ENCODE measurements at places on chromosomes 12 and 14.

DNA sequence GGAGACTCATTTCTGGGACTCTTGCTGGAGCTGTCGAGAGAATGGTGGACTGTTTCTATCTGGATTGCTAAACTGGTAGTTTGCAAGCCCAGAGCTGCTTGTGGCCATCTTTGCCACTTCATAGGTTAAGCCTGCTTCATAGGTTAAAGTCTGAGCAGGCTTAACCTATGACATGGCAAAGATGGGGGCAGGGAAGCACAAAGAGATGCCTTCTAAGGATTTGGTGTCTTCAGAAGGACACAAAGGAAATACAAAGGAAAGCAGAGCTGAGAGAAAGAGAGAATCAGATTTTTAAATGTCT is 78.4 kb upstream of the MAX start:
- no peak for DNase-seq

DNA sequence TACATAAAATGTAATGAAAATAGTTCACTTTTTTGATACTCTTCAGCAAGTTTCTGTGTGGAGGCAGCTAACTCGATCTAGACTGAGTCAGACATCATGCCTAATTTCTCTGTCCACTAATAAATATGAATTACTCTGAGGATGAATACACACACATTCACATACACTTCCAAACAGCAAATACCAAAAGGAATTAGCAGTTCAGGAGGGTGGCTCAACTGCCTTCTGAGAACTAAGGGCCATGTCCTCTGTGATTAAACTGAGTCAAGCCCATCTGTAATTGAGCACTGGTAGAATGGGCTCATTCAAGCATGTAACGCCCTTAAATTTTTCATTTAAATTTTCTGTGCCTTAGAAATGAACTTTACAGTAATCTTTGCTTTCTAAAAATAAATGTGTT is 242.5 kb downstream of the AKAP6 start:
- no peak for DNase-seq

DNA sequence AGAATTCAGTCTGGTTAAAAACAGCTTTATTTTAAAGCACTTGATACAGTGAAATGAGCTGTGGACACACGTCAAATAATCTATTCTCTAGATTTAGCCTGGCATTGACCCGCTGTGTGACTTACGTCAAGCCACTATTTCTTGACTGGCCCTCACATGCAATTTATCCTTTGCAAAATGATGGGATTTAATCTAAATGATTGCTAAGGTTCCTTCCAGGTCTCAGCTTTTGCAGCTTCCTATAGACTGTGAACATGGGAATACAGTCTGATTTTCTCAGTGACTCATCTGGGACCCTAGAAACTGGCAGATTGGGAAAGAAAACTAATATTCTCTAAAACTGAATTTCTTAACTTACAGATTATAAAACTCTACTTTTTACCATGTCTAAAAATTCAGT is 409.1 kb downstream of the RAD51B start:
- DNase-seq: no peak

- no peak for DNase-seq
These were observed 29.2 kb downstream of the GNS start for GRCh38 chr12:64729909-64730587.

DNA sequence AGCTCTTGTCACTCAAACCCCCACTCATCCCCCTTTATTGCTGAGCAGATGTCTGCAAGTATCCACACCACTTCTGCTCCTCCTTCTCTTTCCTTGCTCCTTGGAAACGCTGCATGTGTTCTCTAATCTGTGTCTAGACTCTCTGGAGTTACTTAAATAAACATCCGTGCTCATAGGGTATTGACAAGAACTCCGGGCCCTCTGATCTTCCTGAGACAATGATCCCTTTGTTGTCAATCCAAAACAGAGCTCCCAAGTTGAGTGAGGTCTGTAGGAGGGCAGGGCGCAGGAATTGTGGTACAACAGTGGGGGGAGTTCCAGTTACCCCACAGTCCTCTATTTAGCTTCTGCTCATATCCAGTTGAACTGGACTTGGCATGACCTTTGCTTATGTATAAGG is 489.0 kb downstream of the SNAPC1 start:
- no peak for DNase-seq

- no peak for DNase-seq
These were observed 190.4 kb downstream of the SLC25A21 start for GRCh38 chr14:36981832-36982529.

DNA sequence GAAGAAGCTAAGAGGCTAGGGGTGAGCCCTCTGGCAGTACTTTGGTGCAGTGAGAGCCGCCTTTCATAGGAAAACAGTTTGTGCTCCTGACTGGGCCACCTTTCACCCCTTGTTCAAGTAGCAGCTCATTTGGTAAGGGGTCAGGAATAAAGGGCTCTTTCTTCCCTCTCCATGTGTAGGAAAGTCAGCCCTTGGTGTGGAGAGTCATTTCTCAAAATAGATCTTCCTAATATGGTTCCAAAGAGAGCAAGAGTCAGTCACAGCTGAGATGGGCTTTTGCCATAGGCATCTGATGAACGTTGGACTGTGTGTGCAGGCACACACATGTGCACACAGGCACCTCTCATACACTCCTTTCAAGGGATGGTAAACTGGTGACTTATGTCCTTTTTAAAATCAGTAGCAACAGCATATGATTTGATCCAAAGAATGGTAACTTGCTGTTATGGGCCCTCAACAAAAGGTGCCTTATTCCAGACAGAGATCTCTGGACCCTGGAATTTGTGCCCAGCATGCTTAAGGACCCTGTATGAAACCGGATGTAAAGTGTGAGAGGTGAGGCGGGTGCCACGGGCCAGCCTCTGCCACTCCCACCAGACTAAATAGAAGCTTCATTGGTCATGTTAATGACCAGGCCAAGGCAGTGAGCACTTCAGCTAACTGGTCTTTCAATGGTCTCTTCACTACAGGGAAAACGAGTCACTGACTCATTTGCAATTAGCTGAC is 16.7 kb upstream of the RIC8B start:
- no peak for DNase-seq

DNA sequence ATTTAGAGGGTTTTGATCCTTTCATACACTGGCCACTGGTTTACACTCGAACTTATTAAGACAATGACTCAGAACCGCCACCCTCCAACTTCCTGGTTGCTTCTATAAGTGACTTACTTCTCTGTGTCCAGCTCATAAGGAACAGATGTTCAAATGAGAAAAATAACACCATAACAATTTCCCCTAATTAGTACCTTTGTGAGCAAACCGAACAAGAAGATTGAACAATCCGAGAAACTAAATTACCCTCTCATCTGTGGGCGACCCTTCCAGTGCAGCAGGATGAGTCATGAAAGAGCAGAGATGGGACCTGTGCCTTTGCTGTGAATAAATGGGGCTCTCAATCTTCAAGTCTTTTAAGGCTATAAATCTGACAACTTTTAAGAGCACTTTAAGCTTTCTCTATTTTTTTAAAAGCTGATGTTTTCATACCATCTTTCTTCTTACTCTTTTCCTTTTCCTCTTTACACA is 146.8 kb upstream of the RASSF8 start:
- no peak for DNase-seq

DNA sequence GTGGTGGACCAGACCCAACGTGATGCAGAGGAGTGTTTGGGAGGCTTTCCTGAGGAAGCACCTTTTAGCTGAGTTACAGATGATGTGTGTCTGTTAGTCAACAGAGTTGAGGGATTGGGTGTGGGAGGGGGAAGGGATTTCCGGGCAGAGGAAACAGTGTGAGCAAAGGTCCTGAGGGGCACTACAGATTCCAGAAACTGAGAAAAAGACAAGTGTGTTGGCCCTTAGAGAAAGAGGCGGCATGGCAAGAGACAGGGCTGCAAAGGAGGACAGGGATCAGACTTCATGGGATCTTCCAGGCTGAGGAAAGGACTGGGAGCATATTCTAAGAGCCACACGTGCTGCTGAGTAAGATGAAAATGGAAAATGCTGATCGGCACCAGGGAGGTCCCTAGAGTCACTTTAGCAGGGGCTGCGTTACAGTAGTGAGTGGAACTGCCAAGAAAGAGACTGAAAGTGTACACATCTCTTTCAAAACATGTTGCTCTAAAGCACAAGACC is 9.4 kb upstream of the RPS6KL1 start:
- DNase-seq: no peak

DNA sequence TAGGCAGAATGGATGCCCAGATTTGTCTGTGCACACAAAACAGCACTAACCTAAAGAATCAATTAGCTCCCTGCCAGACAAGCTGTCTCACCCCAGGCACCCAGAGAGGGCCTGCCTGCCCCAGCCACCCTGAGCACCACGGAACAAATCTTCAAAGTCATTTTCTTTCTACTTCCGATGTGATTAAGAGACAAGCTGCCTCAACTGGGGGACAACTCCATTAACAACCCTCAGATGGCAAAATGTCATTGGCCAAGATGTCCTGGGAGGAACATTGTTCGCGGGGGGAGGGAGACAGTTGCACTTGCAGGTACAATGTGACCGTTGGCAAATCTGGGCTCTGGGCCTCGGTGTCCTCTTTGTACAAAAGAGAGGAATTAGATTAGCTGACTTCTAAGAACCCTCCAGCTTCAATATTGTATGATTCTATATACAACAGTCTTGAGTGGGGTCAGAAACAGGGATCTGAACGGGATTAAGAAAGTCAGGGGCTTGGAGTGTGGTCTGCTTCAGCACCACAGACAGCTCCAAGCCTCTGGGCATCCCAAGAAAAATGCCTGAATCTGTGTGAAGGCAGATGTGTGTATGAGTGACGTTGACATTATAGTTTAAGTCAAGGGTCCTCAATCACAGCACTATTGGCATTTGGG is 42.8 kb upstream of the CMKLR1 start:
- no peak for DNase-seq

- DNase-seq: no peak
These were observed 54.9 kb upstream of the DIO3 start for GRCh38 chr14:101506211-101506925.

DNA sequence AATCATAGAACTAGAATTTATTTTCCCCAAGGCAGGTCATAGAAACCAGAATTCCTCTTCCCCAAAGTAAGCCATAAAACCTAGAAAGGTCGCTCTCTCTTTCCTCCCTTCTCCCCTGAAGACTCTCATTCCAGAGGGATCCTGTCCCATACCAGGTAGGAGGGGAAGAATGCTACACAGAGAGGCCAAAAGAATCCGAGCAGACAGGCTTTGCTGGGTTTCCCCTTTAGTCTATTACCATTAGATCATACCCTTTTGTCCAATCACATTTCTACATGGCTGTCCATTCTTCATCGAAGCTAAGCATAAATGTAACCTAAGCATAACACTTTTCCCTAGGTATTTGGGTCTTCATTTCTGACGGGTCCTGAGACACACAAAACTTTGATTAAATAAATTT is 204.5 kb downstream of the SPTSSA start:
- no peak for DNase-seq

GRCh38 chr12:7207866-7208625 is 18.6 kb downstream of the PEX5 start:
- no peak for DNase-seq

DNA sequence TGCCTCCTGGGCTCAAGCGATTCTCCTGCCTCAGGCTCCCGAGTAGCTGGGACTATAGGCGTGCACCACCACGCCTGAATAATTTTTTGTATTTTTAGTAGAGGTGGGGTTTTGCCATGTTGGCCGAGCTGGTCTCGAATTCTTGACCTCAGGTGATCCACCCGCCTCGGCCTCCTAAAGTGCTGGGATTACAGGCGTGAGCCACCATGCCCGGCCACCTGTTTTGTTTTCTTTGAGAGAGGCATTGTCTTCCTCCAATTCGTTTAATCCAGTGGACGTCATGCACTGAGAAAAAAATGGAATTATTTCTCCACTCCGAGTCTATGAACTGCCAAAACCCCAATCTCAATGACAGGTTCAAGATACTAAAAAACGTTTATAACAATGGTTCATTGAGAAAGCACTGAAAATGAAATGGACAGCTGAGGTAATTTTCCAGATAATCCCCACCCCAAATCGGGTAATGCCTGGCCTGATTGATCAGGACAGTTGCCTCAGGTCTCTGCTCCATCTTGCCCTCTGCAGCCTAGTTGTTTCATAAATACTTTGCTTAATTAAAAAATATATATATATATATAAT is 132.7 kb upstream of the PARP11 start:
- no peak for DNase-seq

DNA sequence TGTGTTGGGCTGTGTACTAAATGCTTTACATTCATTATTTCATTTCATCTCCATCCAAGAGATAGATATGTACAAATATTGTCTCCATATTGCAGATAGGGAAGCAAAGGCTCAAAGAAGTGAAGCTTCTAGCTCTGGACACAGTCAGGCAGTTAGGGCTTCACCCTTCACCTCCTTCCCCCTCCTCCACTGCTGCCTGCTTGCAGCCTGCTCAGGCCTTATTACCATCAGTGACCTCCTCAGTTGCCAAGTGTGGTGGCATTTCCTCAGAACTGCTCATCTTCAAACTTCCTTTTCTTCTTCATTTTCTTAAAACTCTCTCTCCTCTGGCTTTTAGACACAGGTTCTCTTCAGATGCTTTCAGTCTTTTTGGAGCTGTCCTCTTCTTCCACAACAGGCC is 4.7 kb upstream of the GPATCH2L start:
- no peak for DNase-seq

DNA sequence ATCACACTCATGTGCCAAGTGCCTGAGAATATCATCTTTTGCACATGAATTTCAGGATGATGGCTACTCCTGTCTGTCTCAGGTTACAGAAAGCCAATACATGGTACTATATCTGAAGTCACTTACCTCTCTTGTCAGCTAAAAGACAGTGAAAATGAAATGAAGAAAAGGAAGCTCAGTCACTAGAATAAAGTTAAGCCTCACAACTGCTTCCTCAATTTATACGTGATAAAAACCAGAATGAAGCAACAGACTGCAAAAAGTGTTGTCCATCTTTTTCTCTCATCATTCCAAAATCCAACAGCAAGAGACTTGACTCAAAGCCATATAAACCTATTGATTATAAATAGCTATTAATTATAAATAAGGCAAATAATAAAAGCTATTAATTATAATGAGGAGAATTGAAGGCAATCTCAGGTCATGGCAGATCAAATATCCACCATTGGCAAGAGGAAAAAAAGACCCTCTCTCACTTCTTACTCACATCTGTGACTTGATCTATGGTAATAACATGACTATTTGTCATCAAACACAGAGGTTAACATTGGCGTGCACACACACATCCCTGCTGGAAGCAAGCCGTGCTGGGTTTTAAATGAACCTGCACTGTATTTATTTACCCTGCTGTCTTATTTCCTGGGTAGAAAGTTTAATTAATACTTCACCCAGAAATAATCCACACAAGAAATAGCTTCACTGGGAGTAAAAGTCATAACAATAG is 10.0 kb downstream of the NIN start:
- DNase-seq: no peak

DNA sequence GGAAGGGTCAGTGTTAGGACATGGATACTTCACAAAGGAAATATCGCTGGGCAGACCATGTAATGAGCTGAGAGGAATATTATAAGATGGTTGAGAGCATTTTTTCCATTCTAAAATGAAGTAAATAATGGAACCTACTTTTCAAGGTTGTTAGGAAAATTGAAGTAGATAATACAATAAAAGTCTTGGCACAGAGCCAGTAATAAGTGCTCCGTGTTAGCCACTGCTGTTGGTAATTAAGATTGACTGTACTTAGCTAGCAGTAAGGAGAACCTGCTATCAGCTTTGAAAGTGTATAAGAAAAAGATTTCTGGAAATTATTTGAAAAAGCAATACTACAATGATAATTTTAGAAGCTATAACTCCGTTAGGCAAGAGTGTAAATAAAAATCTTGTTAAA is 77.6 kb downstream of the SCAF11 start:
- no peak for DNase-seq

Measured in DMS153 (cell line).